ENCODE measurements at places on chromosomes 7 and 10. TPM values are rescaled to one million over a fixed set of nuclear protein-coding genes. Genes with fewer than 3 reads are reported as not detected.

Gene C10orf67
- total RNA-seq, result not detected

Gene TFR2
- total RNA-seq, result 0.26 TPM

Gene ZNF775
- 7.1 TPM for total RNA-seq

Gene SLC29A4
- total RNA-seq, result 6.1 TPM

Gene NAT16
- total RNA-seq, result not detected

Gene VSTM2A
- not detected for total RNA-seq

Gene WASL
- 9.1 TPM for total RNA-seq

Gene ANKRD7
- 1.6 TPM for total RNA-seq

Gene DENND2A
- total RNA-seq, result 38.6 TPM

Gene AQP1
- 1.4 TPM for total RNA-seq

Gene RPS24
- total RNA-seq, result 2,377 TPM

Gene HBP1
- total RNA-seq, result 149 TPM

Gene ZNF365
- 0.94 TPM for total RNA-seq

Gene TRIM74
- not detected for total RNA-seq

Data from bronchial smooth muscle cell (primary cell).